ENCODE measurements at places on chromosomes 13 and 19. TPM values are rescaled to one million over a fixed set of nuclear protein-coding genes. Genes with fewer than 3 reads are reported as not detected.

- no peak for DNase-seq
Observed at GRCh38 chr13:59914556-59914955, 249.2 kb downstream of the DIAPH3 start.

The CGB5 gene
- not detected for total RNA-seq

The PCDH8 gene
- not detected for total RNA-seq

GRCh38 chr19:51647318-51647717 lies 693 bp upstream of the SIGLEC14 start:
- no peak for DNase-seq

GRCh38 chr19:50238043-50238442 lies 34.6 kb downstream of the MYH14 start:
- DNase-seq = no peak

The S1PR5 gene
- total RNA-seq = not detected

GRCh38 chr13:25743421-25743820 lies 308.4 kb downstream of the SHISA2 start:
- DNase-seq = no peak

The UBE2L5 gene
- total RNA-seq = not detected

The TBC1D4 gene
- total RNA-seq = 29.0 TPM

- no peak for DNase-seq
Observed at GRCh38 chr13:111304041-111304544, 16.3 kb upstream of the TEX29 start.

DNA sequence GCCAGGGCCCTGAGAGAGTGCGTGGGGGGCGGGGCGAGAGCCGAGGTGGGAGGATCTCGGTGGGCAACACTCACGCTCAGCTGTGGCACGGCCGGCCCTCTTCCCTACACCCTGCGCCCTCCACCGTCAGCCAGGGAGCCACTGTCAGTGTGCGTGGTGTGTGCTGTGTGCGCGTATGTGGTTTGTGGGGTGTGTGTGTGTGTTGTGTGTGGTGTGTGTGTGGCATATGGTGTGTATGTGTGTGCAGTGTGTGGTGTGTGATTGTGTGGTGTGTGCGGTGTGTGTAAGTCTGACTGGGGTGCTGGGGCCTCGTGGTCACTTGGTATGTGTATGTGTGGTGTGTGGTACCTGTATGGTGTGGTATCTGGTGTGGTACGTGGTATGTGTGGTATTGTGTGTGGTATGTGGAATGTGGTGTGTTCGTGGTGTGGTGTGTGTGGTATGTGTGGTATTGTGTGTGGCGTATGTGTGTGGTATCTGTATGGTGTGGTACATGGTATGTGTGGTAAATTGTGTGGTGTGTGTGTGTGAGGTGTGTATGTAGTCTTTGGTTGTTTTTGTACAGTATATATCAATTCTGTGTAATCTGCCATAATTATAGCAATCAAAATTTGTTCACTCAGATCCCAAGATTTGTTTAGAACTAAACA lies 5.1 kb downstream of the GRK1 start:
- no peak for DNase-seq

DNA sequence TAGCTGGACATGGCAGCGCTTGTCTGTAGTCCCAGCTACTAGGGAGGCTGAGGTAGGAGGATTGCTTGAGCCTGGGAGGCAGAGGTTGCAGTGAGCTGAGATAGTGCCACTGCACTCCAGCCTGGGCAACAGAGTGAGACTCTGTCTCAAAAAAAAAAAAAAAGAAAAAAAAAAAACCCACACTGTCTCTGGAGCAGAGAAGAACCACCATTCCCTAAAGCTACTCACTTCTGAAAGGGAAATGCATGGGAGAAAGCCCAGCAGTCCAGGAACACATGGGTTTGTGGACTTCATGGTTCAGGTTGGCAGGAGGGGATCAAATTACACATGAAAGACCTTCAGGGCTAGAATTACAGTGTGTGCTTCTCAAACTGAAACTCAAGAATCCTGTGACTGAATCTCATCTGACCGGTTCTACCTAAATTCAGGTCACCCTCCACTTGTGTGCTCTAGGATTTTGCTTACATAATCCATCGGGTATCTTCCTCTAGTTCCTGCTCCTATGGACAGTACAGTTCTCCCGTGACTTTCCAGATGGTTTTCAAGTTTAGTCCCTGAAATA lies 30.2 kb upstream of the CPB2 start:
- DNase-seq = peak; percentile 71

DNA sequence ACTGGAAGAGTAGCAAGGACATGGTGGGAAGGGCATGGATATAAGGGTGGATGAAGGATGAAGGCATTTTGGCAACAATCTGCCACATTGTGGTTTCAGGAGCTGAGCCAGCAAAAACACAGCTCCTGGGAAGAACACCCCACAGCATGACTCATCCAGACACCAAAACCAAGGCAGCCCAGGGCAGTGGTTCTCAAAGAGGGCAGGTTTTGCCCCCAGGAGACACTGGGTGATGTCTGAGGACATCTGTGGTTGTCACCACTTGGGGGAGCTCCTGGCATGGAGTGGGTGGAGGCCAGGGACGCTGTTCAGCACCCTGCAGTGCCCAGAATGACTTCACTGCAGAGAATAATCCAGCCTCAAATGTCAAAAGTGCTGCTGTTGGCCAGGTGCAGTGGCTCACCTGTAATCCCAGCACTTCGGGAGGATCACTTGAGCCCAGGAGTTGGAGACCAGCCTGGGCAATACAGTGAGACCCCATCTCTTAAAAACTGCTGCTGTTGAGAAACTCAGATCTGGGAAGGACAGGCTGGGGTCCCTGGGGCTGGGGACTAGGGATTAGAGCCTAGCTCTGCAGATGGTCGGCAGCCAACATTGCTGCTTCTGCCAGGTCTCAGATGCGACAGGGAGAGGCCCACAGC lies 16.1 kb downstream of the ZFR2 start:
- peak; percentile 19 for DNase-seq

The ZNF726 gene
- not detected for total RNA-seq

DNA sequence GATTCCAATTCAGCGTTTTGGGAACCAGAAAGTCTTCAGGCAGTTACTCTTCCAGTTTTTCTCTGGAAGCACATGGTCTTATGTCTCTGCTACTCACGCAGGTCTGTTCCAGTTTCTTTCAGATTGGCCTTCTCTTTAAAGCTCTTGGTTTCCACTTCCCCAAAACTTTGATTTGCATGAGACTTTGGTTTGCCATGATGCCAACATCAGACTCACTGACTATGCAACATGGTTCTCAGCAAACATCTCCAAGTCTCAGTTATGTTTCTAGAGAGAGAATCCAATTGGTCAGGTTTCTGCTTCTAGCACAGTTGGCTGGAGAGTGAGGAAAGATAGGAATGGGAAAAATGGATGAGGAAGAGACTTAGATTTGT lies 3.1 kb downstream of the AKAP11 start:
- DNase-seq = no peak

DNA sequence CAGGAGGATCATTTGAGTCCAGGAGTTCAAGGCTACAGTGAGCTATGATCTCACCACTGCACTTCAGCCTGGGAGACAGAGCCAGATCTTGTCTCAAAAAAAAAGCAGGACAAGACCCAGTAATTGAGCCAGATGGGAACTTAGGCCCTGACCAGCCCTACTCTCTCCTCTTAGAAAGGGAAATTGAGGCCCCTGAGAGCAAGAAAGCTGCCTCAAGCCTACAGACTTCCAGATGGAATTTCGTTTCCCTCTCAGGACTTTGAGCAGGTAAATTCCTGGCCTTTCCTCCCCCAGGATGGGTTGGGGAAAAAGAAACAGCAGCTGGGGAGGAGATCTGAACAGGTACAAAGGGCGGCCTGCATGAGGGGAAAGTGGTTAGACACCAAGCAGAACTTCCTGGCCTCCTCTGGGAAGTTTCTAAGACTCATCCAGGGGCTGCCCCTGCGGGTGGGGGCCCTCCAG lies 3.6 kb upstream of the BCL3 start:
- peak; percentile 40 for DNase-seq

GRCh38 chr13:110322828-110323171 lies 15.7 kb downstream of the COL4A2 start:
- no peak for DNase-seq

The MIR17HG gene
- 7.6 TPM for total RNA-seq

DNA sequence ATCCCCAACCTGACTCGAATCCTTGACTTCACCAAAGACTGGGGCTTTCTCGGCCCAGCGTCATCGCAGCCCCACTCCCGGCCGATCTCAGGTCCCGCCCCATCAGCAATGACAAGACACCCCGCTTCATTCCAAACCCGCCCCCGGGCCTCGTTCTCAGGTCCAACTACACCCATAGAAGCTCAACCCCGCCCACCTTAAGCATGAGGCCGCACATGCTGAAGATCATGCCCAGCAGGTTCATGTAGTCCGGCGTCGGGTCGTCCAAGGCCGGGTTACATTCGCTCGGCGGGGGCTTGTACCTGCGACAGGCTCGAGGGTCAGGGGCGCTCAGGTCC lies 2.3 kb downstream of the WDR83 start:
- peak; percentile 27 for DNase-seq

DNA sequence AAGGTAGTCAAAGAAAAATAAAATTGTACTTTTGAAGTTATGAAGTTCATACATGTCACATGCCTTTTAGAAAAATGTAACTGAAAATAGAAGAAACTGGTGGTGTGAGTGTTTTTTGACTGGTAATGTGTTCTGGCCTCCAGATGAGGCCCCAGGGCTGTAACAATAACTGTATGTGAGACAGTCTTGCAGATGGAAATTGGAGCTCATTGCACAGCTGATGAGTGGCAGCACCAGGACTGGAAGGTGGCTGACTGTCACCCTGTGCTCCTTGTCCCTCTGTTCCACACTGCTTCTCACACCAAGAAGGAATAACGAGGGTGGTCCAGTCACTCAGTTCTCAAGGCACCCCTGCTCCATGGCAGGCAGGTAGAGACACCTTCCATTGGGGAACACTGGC lies 215.6 kb downstream of the SLC7A1 start:
- no peak for DNase-seq

GRCh38 chr13:112349681-112350080 lies 26.5 kb upstream of the SPACA7 start:
- no peak for DNase-seq
